Stimulated activated CD4-positive, alpha-beta T cell treated with anti-CD3 and anti-CD28 coated beads, Interleukin-15, amount 100 ng/mL, for 1 hour (primary cell): ENCODE measurements at places on chromosomes 5 and 9.

DNA sequence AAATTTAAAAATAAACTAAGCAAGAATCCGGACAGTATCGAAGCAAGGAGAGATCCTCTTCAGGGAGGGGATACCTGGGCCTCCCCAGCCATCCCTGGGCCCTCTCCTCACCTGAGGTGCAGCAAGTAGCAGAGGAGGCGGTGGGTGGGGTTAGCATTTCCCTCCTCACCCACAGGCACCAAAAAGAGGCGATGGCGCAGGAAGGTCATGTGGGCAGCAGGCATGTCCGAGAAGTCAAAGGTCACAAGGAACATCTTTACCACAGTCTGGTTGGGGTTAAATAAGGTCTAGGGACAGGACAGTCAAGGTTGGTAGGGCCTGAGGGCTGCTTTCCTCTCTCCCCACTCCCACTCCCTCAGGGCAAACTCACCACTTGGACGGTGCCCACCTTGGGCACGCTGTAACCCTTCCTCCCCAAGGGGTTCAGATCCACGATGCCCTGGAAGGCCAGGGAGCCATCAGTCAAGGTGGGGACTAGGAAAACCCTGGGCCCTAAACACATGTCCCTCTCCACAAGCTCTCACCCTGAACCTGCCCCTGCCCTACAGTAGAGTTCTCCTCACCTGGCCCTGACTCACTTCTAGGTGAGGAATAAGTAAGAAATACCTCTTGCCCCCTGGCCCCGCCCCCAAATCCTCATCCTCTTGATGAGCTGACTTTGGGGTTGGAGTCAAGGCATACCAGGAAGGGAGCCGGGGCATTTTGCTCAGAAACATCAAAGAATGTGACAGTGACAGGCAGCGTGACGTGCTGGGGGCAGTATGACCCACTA lies 2.8 kb upstream of the STOML2 start:
- DNase-seq: no peak

DNA sequence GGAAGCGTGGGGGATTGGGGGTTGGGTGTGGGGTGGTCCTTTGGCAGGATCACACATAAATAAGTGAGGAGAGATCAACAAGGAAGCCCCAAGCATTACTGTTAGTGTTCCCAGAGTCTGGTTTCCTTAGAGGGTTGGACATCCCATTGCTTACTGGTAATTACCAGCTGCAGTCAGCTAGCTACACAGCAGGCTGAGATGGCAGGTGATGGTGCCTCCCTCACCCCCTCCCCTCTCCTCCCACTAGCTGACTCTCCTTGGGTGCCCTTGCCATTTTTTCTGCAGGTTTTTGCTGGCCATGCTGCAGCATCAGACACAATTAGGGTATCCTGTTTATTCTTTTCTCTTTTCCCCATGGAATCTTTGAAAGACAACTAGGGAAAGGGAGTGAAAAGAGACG lies 107.5 kb upstream of the TLR4 start:
- no peak for DNase-seq

GRCh38 chr5:158502686-158503085 lies 597.0 kb downstream of the EBF1 start:
- no peak for DNase-seq

GRCh38 chr5:146331423-146331822 lies 7.2 kb upstream of the POU4F3 start:
- no peak for DNase-seq

GRCh38 chr5:180644825-180645273 lies 4.6 kb downstream of the FLT4 start:
- no peak for DNase-seq

GRCh38 chr5:11468334-11469039 lies 435.8 kb downstream of the CTNND2 start:
- DNase-seq: no peak

DNA sequence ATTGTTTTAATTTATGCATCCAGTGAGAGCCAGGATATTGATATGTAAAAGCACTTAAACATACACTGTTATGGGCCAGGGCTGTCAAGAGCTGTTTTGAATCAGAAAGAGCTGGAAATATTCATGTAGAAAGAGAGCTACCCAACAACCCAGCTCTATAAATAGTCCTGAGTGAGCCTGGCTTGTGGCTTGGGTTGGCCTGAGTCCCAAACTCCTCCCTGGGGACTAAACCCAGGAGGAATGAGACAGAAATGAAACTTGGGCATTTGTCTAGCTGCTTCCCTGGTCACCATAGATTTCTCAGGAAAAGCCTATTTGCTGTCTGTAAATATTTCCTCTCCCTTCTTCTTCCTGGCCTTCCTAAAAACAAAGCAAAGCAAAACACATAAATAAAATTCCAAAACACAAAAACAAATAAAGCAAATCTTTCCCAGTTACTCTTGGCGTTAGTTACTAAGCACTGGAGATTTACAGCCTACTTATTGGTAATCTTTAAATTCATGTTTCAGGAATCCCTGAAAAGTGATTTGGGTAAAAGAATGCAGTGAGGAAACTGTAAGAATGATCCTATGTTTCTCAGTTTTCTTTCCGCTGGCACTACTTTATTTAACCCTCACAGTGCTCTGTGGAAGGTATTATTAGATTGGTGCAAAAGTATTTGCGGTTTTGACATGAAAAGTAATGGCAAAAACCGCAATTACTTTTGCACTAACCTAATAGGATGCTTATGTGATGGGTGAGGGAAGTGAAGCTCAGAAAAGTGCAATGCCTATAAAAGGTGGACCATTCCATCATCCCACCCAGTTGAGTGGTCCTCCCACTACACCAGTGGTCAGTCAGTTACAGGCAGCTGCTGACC lies 111.8 kb downstream of the CARTPT start:
- no peak for DNase-seq

- DNase-seq: no peak
These were observed 128.8 kb upstream of the MAP3K1 start for GRCh38 chr5:56686337-56687195.
